ENCODE measurements at places on chromosomes 1 and 21. TPM values are rescaled to one million over a fixed set of nuclear protein-coding genes. Genes with fewer than 3 reads are reported as not detected.

CACNA1S gene
- polyA plus RNA-seq = 0.46 TPM

DNA sequence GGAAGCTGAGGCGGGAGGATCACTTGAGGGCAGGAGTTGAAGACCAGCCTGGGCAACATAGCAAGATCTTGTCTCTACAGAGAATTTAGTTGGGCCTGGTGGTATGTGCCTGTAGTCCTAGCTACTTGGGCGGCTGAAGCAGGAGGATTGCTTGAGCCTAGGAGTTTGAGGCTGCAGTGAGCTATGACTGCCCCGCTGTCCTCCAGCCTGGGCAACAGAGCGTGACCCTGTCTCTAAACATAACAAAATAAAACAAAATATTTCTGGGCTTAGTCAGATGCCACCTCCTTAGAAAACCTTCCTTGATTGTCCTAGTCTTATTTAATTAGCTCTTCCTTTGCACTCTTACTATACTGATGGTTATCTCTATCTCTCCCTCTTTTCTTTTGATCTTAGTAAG lies 8.5 kb downstream of the TGFB2 start:
- no peak for DNase-seq

GRCh38 chr1:60367532-60367931 lies 294.0 kb upstream of the C1orf87 start:
- DNase-seq = no peak

GRCh38 chr21:25700741-25701140 lies 34.0 kb downstream of the ATP5PF start:
- no peak for DNase-seq

- DNase-seq = no peak
Observed at GRCh38 chr1:212975111-212975918, 25.0 kb downstream of the VASH2 start.

GRCh38 chr1:228261706-228262105 lies 53.9 kb downstream of the OBSCN start:
- DNase-seq = no peak

COL11A1 gene
- polyA plus RNA-seq = 4.5 TPM

ZMYND12 gene
- 4.0 TPM for polyA plus RNA-seq
